HS-5 (cell line): ENCODE measurements at places on chromosomes 1 and 21.

DNA sequence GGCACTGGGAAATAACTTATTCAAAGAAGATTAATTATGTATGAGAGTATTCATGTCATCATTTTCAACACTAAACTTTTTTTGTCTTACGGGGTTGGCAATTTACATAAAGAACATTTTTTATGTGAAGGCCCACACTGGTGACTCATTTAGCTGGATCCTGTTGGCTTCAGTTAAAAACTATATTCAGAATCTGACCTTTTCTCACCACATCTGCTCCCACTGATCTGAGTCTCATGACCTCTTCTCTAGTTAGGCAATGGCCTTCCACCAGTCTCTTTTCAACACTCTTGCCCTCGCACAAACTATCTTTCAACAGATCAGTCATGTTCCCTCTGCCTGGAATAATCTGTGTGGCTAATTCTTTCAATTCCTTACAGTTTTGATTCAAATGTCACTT lies 53.4 kb downstream of the TMPRSS15 start:
- peak; percentile 87 for DNase-seq

DNA sequence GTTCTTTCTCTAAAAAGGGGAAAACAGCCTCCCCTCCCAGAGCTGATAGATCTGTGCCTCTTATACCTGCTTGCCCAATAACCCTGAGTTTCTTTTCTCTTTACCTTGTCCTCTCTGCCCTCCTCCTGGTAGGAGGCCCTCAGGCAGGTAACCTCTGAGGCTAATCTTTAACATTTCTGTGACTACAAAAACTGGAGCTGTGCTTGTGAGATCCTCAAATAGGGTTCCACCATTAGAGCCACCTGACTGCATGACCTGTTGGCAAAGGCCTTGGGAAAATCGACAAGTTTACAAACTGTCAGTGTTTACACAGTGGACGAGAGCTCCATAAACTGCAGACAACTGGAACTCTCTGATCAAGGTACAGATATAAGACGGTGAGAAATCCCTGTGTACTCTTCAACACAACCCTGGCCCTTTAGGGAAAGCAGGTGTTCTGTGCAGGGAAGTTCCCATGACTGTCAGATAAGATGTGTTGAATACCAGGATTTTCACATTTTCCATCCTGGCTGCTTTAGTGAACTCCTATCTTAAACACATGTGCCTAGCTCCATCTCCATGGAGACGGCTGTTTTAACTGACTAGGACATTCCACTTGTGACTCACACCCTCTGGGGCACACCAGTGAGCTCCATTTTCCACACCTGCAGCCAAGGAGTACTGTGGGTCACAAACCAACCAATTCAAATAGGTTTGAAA lies 38.3 kb downstream of the ECE1 start:
- peak; percentile 77 for DNase-seq

GRCh38 chr21:32712043-32712442 lies 15.8 kb downstream of the SYNJ1 start:
- DNase-seq: no peak

GRCh38 chr1:16903054-16903453 lies 7.3 kb downstream of the RNU1-2 start:
- peak; percentile 37 for DNase-seq

DNA sequence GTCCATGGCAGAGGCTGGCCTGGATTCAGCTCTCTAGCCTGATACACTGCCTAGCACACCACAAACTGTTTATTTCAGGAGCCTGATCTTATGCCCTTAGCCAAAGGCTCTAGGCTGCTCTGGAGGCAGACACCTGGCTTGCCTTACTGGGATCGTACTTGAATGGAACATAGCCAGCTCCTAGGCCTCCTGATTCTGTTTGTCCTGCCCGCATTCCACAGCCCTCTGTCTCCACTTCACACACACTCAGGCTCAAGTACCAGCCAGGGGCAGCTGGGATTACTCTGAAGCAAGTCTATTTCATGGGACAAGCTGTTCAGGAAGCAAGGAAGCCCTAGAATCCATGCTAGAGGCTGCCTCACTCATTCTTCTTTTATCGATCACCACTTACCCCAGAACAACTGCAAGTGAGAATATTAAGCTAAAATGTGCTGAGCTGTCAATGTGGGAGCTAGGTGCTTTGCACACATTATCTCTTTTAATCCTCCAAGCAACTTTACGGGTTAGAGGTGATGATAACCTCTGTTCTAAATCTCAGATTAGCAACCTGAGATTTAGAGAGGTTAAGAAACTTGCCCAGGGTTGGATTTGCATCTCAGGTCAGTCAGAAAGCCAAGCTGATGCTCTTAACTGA lies 31.1 kb upstream of the CYP4B1 start:
- DNase-seq: no peak

DNA sequence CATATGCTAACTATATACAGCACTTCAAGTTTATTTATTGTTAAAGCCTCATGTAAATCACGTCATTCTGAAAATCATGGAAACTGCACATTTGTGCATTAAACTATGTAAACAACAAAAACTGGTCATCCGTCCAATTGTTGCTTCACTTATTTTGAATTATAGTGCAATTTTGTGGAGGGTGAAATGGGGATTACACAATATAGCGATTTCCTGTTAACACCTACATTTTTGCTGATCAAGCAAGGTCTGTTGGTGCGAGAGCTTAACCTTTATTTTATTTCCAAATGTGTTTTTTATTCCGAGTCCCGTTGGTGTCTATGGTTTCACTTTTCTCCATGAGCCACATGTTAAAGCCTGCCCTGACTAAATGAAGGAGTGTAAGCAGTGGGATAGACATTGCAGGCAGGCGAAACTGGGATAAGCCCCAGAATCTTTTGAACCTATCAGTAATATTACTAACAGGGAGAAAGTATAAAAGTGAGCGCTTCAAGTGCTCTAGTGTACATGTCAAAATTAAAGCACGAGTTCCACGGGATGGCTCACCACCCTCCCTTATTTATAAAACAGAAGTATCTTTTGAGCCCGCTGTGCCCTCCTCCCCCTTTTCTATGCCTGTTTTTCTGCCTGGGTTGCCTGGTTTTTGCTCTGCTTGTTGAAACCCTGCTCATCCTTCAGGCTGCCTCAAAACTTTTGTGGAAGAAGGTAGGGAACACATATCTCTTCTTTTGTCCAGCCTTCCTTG lies 120.7 kb downstream of the NFIA start:
- no peak for DNase-seq

DNA sequence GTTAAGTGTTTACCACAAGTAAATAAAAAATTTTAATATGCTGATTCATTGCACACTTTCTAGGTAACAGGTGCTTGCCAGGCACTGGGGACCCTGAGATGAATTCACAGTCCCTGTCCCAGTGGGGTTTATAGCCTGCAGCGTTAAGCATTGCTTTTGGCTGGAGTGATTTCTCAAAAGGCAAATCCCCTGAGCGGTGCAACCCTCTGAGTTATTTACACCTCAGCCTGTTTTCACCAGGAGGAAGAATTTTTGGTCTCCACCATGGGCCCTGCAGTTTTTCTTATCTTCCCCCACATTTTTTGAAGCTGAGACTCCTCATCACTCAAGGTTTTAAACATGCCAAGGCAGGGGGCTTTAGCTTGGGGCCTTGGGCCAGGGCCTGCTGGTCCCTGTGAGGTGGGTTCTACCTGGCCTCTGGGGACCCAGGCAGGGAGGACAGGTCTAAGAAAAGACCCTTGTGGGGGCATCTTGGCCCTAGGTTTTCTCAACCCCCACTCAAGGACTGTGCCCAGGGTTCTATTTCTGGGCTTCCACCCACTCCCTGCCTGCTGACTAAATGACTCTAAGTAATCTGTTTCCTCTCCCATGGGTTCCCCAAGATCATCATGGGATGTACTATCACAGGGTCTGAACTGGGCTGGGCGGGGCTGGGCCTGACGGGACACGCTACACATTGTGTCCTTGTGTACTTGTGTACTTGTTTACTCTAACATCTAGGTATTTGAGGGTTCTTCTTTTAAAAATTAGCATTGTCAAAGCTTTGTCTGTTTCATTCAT lies 10.2 kb upstream of the CHIT1 start:
- no peak for DNase-seq

DNA sequence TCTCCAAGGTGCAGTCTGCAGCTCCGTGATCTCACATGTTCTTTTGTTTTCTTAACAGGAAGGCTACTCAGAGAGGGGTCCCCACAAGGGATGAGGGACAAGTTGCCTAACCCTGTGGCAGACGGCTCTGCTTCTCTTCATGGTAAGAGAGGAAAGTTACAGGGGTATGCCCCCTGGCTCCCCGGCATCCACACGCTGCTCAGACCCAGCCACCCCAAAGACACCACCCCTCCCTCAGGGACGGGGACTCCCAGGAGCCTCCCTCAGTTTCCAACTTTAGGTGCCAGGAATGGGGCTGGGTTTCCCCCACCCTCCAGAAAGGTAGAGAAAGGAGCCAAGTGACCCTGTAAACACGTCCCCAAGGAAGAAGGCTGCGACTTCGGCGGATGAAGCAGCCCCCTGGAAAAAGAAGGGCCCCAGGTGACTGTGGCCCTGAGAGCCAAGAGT lies 19.7 kb downstream of the OPTC start:
- DNase-seq: no peak

DNA sequence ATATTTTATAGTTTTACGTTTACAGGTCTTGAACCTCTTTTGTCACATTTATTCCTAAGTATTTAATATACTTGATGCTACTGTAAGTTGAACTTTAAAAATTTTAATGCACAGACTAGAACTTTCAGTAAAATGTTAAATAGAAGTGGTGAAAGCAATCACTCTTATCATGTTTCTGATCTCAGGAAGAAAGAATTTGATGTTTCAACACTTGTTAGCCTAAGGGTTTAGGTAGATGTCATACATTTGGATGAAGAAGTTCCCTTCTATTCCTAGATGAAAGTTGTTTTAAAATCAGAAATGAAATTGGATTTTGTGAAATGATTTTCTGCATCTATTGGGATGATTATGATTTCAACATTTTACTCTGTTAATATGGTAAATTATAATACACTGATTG lies 63.6 kb upstream of the TTLL7 start:
- no peak for DNase-seq

DNA sequence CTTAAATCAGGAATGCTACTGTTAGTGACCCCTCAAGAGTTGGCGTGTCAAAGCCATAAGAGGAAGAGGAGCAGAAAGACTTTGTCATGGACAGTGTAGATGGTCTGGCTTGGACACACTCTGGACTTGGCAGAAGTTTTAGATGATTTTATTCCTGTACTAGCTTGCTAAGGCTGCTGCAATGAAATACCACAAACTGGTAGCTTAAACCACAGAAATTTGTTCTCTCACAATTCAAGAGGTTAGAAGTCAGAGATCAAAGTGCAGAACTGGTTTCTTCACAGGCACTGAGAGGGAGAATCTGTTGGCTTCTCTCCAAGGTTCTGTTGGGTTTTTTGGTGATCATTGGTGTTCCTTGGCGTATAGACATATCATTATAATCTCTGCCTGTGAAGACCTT lies 869.8 kb upstream of the B3GALT2 start:
- no peak for DNase-seq

DNA sequence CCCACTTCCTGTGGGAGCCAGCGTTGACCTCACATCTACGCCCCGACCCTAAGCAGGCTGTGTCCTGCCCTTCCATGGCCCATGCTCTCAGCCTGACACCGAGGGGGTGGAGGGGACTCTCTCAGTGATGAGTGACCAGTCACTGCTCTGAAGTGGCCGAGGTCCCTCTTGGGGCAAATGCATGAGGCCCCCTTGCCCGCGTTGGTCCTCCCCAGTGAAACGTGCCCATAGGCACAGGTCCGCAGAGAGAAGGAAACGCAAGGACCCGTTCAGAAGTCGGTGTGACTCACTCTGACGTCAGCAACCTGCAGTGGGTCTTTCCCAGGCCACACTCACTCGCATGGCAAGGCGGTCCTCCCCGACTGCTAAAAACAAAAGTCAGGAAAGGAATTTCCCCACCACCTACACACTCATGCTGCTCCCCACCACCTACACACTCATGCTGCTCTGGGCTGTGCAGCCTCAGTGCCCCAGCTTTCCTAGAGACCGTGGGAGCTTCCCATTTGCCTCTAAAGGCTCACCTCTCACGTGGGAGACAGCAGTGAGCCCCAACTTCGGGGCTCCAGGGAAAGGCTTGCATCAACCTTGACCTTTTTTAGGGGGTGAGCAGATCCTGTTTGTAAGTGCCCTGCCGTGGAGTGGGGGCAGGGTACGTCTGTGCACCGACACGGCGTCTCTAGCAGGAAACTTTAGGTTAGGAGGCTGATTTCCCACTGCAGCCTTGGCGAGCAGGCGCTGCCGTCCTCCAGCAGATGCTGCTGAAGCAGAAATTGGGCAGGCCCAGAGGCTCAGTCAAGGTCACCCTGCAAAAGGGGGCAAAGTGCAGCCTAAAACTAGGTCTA lies 11.4 kb downstream of the UBASH3A start:
- no peak for DNase-seq

DNA sequence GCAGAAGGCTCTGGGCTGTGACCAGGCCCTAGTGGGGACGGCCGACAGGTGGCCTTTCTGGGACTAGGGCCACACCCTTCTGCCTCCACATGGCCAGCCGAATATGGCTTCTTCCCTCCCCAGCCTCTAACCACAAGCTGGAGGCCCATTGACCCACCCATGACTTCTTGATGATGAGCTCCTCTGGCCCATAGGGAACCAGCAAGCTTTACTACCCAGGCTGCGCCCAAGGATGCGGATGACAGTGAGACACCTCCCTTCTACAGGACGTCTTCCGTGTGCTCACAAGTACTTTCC lies 41.0 kb downstream of the LDLRAD2 start:
- no peak for DNase-seq

- DNase-seq: no peak
These were observed 152.6 kb downstream of the ZNF281 start for GRCh38 chr1:200257235-200257634.

- no peak for DNase-seq
These were observed 13.1 kb upstream of the NGF start for GRCh38 chr1:115351143-115351542.

DNA sequence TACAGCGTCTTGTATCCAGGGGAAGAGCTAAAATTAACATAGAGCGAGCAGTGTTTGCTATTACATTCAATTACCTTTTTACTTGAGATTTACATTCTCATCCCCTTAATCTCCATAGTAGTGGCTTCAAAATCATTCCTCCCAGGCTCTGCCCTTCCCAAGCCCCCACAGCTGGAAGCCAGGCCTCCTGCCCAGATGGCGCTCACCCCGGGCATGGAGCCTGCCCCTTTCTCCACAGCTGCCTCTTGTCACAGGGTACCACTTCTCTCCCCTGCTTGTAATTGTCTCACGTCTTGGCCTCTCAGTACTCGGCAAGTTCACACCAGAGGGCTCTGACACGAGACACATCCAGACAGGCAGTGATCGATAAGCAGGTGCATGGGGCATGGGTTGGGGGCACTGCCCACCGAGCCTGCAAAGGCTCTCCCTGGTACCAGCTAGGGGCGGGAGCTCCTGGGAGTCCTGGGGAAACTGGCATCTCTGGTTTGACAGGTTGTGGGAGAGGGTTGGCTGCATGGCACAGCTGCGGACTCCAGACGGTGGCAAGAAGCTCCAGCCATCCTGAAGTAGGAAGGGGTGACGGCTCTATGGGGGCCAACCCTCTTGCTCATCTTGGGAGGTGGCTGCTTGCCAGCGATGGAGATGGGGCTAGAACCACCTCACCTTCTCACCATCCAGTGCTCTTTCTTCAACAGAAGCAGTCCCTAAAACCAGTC lies 20.1 kb downstream of the CASZ1 start:
- DNase-seq: no peak
